ENCODE measurements at places on chromosomes 2 and 18.
A peak's percentile ranks its signal among the peaks of the same experiment; 100 is the strongest.

- DNase-seq: peak; percentile 25
Measured at GRCh38 chr2:28752631-28753376, 1.2 kb downstream of the PPP1CB start.

- DNase-seq: no peak
Measured at GRCh38 chr2:173452416-173452815, 97.7 kb downstream of the CDCA7 start.

DNA sequence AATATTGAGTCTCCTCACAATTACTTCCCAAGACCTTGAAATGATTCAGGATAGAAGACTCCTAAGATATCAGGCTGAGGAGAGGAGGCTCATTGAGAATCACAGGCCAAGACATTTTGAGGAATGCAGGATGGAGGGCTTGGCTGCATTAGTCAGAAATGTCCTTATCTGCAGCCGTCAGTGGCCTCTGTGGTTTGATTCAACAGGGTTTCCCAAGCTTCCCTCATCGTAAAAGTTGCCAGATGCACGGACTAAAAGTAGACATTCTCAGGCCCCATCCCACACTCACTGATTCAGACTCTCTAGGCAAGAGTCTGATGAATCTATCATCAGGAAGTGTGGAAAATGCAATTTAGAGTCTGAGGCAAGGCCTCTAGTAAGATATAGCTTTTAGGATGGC is 34.0 kb upstream of the TMEM178A start:
- DNase-seq: no peak

- DNase-seq: no peak
Measured at GRCh38 chr2:117858892-117859531, 44.5 kb downstream of the DDX18 start.

DNA sequence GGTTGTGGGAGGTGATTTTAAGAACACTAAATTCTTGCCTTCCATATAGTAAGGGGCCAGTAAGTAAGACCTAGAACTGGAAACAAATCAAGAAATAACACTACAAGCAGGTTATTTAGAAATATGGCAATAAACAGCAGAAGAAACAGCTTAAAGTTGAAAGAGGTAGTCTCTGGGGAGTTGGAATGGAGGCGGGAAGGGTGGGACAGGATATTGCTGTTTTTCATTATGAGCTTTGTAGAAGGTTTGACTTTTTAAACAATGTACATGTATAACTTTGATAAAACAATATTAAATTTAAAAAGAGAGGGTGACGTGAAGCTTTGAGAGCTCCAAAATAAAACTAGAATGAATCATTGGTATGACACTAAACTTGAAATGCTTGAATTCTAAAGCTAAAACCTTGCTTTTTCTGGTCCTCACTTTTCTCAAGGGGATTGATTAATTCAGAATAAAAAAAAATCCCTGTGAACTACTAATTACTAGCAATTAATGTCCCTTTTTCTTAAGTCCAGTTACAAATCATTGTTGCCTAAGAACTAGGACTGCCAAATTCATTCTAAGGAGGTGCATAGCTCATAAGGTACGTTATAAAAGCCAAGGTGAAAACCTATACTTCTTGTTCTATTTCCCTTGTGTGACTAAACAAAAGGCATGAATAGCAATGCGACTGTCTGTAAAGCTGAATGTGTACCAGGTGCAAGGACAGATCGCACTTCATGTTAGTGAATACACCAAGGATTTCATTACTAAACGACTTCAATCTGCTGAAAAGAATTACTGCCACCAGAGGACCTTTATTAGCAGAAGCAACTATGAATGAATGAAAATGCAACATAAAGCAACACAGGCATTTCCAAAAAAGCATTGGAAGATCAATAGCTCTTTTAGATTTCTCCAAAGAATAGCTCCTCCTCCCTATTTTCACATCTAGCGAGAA is 177.5 kb downstream of the RBM43 start:
- no peak for DNase-seq

DNA sequence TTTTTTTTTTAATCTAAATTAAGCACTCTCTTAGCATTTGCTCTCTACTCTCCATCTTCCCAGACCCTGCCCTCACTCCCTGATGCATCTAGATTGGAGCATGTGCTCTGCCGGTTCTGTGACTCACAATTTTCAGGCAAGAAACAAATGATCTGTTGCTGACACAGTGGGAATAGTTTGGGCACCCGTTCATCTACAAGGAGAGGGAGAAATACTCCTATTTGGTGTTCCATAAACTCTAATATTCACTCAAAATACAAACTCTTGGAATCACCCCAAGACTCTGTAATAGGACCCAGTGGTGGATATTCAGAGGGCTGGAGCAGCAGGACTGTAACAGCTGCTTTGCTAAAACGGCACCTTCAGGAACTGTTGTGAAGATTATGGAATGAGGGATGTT is 37.1 kb upstream of the LINC00305 start:
- DNase-seq: no peak

DNA sequence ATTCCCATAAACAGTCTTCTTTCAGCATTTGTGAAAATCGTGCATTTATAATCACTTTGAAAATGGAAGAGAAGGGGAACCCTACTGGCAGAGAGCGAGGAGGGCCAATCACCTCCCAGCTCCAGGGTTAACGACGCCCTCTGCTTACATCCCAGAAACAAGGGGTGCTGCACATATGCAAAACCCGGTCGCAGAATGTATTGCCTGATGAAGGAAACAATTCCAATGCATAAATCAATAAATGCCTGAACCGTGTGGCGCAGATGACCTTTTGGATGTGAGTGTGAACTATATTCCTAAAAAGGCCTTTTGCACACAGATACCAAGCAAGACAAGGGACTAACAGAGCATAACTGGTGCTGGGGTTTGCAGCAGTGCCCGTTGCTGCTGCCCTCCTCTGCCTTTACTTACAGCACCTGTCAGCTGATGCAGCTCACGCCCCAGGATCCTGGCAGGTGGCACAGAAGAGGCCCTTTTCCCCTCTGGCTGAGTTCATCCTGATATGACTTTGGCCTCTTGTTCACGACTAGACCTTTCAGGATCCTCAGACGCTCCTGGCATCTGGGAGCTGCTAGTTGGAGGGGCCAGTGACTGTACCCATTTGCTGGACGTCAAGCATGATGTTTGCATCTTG is 67.8 kb downstream of the MYT1L start:
- DNase-seq: no peak

DNA sequence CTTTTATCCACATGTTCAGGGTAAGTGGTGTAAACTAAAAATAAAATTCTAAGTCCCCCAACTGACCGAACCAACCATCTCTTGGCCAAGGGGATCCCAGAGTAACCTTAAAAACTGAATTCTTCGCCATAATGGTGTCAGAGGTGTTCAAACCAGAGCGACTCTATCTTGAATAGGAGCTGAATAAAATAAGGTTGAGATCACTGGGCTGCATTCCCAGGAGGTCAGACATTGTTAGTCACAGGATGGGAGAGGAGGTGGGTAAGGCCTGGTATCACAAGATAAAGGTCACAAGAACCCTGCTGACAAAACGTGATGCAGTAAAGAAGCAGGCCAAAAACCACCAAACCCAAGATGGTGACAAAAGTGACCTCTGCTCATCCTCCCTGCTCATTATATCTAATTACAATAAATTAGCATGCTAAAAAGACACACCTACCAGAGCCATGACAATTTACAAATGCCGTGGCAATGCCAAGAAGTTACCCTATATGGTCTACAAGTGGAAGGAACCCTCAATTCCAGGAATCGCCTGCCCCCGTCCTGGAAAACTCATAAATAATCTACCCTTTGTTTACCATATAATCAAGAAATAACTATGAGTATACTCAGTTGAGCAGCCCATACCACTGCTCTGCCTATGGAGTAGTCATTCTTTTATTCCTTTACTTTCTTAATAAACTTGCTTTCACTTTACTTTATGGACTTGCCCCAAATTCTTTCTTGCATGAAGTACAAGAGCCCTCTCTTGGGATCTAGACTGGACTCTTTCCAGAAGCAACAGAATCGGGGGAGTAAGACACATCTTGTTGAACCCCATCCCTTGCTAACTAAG is 302.4 kb downstream of the STK39 start:
- DNase-seq: no peak

GRCh38 chr2:162711832-162712540 is 126.6 kb downstream of the KCNH7 start:
- no peak for DNase-seq

DNA sequence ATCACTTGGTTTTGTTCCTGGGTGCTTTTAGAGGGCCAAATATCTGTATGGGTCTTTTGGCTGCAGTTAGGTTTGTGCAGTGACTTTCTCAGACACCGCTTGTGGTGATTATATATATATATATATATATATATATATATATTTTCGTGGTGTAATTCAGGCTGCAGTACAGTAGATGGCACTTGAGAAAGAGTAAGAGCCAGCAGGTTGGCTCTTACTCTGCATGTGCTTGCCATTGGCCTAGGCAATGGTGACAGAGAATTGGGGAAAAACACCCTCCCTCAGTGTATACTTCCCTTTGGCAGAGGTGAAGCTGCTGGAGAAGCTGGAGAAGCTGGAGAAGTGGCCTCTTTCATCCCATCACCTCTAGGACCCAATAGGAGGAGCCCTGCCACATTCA is 22.2 kb upstream of the MYL1 start:
- no peak for DNase-seq

DNA sequence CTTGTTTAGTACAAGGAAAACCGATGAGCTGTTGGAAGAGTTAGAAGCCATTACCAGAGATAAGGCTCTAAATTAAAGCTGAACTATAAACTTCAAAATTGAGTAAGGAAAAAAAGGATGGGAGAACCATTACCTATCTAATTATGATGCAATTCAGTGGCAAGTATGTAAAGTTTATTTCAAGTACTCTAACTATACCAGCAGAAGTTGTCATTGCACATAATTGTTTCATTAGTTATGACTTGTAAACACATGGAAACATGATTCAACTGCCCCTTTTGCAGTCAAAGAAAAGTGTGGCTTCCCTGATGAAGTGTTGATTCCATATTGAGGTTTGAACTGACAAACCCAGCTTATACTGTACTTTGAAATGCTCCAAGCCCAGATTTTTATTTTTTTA is 324.1 kb upstream of the KCNJ3 start:
- no peak for DNase-seq

GRCh38 chr2:191844706-191845105 is 2.2 kb downstream of the CAVIN2 start:
- no peak for DNase-seq

- DNase-seq: no peak
Measured at GRCh38 chr2:202014318-202014717, 19.3 kb upstream of the FZD7 start.

GRCh38 chr2:227164763-227165291 is 403 bp downstream of the COL4A3 start:
- no peak for DNase-seq

- no peak for DNase-seq
Measured at GRCh38 chr2:105903051-105903674, 158.5 kb downstream of the NCK2 start.

DNA sequence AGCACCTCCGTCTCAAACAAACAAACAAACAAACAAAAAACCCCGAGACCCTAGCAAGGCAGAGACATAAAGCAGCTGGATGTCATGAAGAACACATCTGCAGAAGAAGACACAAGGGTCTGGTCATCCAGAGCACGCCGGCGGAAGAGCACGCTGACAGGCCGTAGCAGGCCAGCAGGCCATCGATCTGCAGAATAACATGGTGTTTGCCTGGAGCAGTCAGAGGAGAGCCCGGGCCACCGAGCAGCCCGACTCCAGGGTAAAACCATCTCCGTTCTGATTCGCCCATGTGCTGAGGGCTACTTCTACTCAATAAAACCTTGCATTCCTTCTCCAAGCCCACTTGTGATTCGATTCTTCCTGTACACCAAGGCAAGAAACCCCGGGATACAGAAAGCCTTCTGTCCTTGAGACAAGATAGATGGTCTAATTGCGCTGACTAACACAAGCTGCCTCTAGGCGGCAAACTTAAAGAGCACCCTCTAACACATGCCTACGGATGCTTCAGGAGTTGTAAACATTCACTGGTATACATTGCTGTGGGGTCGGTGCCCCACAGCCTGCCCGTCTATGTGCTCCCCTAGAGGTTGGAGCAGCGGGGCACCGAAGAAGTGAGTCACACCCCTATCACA is 549.8 kb upstream of the NRXN1 start:
- DNase-seq: no peak

GRCh38 chr2:223868005-223868404 is 30.6 kb upstream of the AP1S3 start:
- no peak for DNase-seq

- peak; percentile 77 for DNase-seq
Measured at GRCh38 chr2:15169326-15170069, 391.6 kb downstream of the NBAS start.

DNA sequence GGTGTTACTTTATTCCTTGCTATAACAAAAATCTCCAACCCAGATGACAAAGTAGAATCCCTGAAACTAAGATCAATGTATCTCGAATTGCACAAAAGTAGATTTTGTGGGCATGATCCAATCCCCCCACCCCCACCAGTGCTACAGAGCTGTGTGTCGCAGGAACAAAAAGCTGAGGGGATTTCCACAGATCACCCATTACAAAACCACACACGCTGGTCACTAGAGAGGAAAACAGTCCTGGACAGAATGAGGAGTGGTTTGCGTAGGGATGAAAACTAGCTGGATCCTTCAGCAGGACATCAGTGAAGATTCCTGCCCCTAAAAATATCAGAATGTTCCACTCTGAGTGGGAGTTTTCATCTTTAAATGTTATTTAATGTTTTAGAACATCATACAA is 165.3 kb upstream of the STK17B start:
- no peak for DNase-seq

GRCh38 chr2:178913049-178913441 is 105.8 kb upstream of the TTN start:
- no peak for DNase-seq

GRCh38 chr2:212918336-212918735 is 233.1 kb downstream of the IKZF2 start:
- no peak for DNase-seq

- no peak for DNase-seq
Measured at GRCh38 chr2:183825710-183826109, 701.5 kb downstream of the NUP35 start.

- peak; percentile 40 for DNase-seq
Measured at GRCh38 chr2:163182764-163183354, 344.3 kb upstream of the KCNH7 start.

DNA sequence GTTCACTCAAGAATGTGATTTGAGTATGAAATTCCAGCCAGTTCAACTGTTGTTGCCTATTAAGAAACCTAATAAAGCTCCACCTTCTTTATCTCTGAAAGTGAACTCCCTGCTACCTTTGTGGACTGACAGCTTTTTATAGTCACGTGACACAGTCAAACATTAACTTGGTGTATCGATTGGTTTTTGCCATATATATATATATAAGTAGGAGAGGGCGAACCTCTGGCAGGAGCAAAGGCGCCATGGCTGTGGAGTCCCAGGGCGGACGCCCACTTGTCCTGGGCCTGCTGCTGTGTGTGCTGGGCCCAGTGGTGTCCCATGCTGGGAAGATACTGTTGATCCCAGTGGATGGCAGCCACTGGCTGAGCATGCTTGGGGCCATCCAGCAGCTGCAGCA is at the start of gene UGT1A1:
TSS of gene UGT1A1 (plus strand) at position 228 of the 400 bp plus-strand sequence. CDS start at position 246, 18 bp downstream.
- no peak for DNase-seq

GRCh38 chr2:209425471-209426071 is 1.7 kb downstream of the MAP2 start:
- peak; percentile 57 for DNase-seq
